NCI-H774 (cell line): ENCODE measurements at places on chromosomes 11 and 22.

DNA sequence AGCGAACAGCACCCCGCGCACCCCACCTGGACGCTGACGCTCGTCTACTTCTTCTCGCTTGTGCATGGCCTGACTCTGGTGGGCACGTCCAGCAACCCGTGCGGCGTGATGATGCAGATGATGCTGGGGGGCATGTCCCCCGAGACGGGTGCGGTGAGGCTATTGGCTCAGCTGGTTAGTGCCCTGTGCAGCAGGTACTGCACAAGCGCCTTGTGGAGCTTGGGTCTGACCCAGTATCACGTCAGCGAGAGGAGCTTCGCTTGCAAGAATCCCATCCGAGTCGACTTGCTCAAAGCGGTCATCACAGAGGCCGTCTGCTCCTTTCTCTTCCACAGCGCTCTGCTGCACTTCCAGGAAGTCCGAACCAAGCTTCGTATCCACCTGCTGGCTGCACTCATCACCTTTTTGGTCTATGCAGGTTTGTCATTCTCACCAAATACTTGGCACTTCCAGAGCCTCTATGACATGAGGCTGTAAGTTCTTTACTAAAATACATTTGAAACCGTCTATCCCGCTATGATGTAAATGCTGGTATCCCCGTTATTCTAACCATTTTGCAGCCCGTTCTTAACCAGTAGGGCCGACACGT, 535 bp downstream of the AQP11 start:
- DNase-seq = peak; percentile 47

DNA sequence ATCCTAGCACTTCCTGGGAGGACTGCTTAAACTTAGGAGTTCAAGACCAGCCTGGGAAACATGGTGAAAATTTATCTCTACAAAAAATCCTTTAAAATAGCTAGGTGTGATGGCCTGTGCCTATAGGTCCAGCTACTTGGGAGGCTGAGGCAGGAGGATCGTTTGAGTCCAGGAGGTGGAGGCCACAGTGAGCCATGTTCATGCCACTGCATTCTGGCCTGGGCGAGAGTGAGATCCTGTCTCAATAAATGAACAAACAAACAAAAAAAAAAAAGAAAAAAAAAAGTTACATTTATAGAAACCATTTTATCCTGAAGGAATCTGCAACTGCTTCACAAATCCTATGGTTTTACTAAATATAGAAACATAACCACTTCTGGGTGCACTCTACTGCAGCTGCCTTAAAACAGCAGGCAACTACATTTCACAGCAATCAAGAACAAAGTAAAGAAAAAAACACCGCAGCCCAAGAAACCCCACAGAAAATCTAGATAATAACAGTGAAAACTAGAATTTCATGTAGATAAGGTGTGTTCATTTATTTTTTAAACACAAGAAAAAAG, 75.9 kb upstream of the GAB2 start:
- DNase-seq = no peak

DNA sequence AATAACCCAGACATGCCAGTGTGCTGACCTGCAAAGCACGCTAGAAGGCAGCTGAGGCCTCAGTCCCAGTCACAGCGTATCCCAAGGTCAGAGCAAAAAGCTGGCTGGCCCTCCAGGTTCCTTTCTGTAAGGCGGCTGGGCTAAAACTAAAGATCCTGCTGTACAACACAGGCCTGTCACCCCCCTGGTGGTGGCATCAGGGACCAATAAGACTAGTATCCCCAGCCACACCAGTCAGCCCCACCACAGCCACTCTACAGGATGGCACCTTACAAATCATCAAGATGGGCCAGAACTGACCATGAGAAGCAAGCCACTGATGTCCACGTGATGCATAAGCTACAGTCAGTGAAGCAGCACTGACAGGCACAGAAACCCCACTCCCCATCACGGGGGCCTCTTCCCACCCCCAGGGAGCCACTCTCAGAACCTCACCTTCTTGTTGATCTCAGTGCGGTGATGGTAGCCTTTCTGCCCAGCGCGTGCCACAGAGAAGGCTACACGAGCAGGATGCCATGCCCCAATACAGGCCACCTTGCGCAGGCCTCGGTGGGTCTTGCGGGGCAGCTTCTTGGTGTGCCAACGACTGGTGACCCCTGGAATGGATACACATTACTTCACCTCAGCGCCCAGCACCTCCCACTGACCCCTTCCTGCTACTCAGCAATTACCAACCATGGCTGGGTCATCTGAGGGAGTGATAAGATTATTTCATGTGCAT, 5.0 kb downstream of the RPL3 start:
- no peak for DNase-seq

DNA sequence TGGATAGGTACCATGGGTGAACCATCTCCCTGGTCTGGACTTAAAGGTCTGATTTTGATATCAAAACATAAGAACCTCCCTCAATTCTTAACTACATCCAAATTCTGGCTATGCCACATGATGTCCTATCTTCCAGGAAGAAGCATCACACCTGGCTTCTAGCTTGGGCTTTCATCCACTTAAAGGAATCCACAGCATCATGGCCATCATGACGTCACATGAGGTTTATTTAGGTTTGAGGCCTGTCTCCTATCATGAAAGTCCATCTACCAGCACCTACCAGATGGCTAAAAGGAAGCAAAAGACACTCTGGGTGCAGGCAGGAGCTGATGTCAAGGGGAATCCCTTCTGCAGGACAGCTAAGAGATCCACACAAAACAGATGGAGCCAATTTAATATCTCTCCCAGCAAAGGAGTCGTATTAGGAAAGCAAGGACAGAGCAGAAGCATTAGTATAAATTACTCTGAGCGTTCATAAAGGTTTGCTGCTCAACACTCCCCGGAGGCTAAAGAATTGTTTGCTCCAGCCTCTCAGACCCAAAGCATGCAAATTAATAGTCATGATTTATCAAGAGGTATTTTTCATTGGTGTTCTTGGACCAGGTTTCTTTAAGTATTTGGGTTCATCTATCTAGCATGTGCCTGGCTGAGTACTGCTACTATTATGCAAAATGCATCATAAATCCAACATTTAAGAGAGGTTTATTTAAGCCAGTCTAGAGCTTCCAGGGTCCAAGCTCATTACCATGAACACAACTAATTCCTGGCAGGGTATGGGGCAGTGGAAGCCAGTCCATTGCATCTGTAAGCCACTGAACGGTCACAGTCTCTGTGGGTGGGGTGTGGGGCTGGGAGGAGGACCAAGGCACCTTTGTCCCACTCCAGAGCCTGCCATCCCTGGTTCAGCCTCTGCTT, 47.2 kb downstream of the GALNT18 start:
- no peak for DNase-seq

DNA sequence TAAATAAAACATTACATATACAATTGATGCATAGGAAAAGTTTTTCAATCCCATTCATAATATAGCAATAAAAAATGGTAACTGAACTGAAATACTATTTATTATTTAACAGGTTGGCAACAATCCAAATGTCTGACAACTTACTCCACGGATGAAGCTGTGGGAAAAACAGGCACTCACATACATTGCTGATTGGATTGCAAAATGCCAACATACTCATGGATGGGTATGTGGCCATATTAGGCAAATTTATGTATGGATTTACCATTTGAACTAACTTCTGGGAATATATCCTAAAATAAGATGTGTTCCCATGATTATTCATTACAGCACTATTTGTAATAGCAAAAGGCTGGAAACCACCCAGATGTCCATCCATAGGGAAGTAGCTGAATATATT, 3.2 kb upstream of the BIRC2 start:
- DNase-seq = no peak

DNA sequence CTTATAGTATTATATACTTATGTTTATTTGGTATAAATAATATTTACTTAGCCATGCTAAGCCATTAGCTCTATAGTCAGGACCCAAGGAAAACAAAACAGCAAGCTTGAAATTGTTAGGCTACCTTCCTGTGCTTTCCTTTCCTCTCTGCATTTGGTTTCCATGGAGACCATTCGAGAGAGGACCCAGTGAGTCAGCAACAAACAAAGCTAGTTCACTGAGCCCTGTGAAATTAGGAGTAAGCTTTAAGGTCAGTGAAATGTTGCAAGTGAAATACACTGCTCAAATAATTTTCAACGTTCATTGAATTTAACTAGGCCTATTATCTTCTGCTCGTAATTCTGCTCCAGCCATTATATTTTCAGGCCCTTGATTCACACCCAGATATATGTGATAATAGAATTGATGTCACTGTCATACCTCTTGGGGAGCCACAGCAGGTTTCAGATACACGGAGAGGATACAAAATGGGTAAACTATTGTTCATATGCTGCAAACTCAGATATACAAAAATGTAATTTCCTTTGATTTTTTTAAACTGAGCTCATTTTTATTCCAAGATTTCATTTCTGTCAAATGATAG, 9.1 kb upstream of the OR10D3 start:
- DNase-seq = peak; percentile 97

DNA sequence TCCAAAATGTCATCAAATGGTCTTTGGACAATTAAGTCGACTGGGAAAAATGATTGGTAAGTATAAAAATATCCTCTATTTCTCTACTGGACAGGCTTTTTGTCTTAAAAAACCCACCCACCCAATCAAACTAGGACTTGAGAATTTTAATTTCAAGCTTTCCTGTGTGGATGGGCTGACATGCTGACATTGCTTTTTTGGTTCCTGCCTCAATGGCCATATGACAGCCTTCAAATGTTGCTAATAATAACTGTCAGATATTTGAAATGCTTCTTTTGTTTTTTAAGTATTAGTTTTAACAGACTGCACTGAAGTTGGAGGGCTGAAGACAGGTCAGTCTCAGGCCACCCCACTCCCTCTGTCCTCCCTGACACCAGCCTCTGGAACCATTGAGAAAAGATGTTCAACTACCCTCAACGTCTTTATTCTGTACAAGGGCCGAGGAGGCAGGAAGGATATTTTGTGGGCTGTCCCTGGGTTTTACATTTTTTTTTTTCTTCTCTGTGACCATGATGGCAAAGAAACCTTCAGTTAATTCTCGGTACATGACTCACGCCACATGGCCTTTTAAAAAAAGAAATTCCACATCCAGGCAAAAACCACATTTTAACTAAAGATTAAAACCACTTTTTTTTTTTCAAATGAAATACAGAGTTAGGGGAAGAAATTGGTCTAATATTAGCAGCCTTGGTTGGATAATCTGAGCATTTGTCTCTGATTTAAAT, 130.4 kb downstream of the SLC1A2 start:
- DNase-seq = no peak

- DNase-seq = no peak
Observed at GRCh38 chr11:106399076-106399511, 321.6 kb downstream of the AASDHPPT start.

- no peak for DNase-seq
Observed at GRCh38 chr11:99148352-99148751, 127.6 kb downstream of the CNTN5 start.

GRCh38 chr22:29813563-29813962, 24.5 kb downstream of the ASCC2 start:
- no peak for DNase-seq

GRCh38 chr22:21970037-21970799, 12.4 kb downstream of the TOP3B start:
- no peak for DNase-seq

GRCh38 chr11:95569207-95569606, 220.4 kb downstream of the FAM76B start:
- no peak for DNase-seq

GRCh38 chr11:40139536-40139935, 1319.9 kb downstream of the LRRC4C start:
- no peak for DNase-seq

DNA sequence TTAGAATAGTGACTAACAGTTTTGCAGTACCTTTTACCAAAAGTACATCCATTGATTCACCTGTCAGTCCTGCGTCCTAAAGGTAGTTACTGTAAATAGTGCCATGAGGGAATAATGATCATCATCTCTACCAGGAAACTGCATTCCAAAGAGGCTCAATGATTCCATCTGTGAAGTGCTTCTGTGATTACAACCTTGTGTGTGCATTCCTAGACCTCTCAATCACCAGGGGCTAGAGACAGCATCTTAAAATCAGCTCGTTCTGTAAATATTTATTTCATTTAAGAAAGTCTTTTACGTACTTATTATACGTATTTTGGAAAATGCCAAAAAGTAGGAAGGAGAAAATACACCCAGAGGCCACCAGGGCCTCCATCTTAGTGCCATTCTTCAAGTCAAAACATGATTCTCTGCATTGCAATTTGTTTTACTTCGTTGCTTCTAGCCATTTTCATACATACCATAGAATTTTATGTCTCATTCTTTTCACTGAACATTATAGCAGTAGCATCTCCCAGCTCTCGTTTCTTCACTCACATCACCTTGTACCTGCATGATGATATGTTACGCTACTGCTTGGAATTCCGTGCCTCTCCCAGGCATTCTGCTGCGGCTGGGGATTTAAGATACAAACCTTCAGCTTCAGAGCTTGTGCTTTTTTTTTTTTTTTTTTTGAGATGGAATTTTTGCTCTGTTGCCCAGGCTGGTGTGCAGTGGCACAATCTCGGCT, 117.0 kb downstream of the SEZ6L start:
- no peak for DNase-seq

GRCh38 chr11:72228229-72228843, 3.8 kb downstream of the INPPL1 start:
- DNase-seq = no peak

- DNase-seq = no peak
Observed at GRCh38 chr11:118838905-118839553, 44.7 kb upstream of the CXCR5 start.

DNA sequence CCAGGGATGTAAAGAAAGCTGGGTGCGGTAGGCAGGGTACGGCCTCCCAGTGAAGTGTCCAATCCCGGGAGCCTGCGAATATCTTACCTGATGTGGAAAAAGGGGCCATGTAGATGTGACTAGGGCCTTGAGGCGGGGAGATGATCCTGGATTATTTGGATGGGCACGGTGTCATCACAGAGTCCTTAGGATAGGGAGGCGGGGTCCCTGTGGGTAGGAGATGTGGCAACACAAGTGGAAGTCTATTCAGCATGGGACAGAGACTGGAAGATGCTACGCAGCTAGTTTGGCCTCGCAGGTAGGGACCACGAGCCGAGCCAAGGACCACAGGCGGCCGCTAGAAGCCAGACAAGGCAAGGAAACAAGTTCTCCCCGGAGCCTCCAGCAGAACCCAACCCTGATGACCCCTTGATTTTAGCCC, 46.4 kb upstream of the SHANK2 start:
- DNase-seq = no peak

- DNase-seq = no peak
Observed at GRCh38 chr11:32385998-32386397, 49.3 kb downstream of the WT1 start.

GRCh38 chr11:44928816-44929215, 21.9 kb downstream of the TP53I11 start:
- DNase-seq = no peak

- DNase-seq = no peak
Observed at GRCh38 chr22:32949391-32950173, 108.6 kb downstream of the SYN3 start.

DNA sequence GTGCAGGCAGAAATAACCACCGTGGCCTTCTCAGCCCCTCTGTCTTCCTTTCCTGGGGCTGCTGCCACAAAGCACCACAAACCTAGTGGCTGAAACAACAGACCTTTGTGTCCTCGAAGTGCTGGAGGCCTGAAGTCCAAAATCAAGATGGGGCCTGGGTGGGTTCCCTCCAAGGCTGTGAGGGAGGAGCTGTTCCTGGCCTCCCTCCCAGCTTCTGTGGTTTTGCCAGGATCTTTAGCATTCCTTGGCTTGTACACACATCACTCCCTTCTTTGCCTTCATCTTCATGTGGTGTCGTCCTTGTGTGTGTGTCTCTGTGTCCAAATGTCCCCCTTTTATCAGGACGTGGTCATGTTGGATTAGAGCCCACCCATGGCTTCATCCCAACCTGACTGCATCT, 29.0 kb upstream of the PARVG start:
- no peak for DNase-seq

- no peak for DNase-seq
Observed at GRCh38 chr11:66617155-66617834, 865 bp downstream of the RBM14 start.
